ENCODE measurements at places on chromosomes 5 and 9.
A peak's percentile ranks its signal among the peaks of the same experiment; 100 is the strongest.

DNA sequence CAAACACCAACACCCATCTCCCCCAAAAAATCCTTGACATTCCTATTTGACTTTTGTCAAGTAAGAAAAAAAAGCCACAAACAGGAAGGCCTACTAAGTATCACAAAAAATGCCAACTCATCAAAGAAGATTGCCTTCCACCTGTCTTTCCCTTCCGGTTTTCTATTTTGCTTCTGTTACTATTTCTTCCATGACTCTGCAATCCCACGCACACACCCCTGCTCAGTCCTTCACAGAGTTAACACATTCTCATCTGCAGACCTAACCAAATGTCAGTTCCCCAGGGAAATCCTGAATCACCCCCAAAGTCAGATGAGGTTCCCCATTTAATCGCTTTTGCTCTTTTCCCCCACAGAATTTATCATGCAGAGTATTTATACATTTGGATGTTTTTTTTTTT is 15.1 kb downstream of the LPAR1 start:
- no peak for DNase-seq

- DNase-seq, result no peak
Measured at GRCh38 chr5:138305797-138306196, 25.8 kb downstream of the CDC25C start.

GRCh38 chr5:124961521-124961920 is 215.1 kb upstream of the ZNF608 start:
- DNase-seq, result no peak

- DNase-seq, result no peak
Measured at GRCh38 chr9:124514125-124514524, 6.9 kb upstream of the NR5A1 start.

- no peak for DNase-seq
Measured at GRCh38 chr5:94376672-94377345, 241.6 kb downstream of the KIAA0825 start.

GRCh38 chr5:95043234-95043633 is 241.7 kb downstream of the MCTP1 start:
- DNase-seq, result no peak

DNA sequence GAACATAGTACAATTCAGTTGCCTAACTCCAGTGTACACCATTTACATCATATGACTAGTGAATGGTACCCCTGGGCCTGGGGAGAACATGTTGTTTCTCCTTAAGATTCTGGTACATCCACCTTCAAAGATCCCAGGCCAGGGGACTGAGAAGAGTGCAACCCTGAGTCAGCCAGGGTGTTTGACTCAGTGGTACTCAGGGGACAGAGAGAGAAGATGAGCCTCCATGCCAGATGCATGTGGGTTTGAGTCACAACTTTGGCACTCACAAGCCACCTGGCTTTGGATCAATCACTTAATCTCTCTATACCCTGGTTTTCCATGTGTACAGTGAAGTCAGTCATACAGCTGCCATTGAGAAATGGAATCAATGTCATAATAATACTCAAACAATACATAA is 53.7 kb downstream of the MAP1B start:
- no peak for DNase-seq

- DNase-seq, result no peak
Measured at GRCh38 chr5:172791286-172791685, 20.3 kb upstream of the DUSP1 start.

DNA sequence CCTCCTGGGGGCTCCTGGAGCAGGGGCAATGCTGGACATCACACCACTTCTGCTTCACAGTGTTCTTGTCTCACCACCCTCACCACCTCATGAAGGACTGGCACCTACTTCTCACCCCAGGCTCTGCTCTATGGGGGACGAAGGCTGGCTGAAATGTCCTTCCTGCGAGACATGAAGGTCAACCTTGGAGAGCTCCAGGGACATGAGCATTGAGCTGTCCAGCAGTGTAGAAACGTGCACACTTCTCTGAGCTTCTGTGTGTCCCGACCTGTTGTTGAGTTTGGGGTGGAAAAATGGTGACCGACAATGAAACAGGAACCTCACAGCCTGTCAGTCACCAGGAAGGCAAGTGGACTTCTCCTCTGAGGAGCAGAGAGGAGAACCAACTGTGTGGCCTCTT is 68.6 kb upstream of the ADAMTS16 start:
- DNase-seq, result no peak

DNA sequence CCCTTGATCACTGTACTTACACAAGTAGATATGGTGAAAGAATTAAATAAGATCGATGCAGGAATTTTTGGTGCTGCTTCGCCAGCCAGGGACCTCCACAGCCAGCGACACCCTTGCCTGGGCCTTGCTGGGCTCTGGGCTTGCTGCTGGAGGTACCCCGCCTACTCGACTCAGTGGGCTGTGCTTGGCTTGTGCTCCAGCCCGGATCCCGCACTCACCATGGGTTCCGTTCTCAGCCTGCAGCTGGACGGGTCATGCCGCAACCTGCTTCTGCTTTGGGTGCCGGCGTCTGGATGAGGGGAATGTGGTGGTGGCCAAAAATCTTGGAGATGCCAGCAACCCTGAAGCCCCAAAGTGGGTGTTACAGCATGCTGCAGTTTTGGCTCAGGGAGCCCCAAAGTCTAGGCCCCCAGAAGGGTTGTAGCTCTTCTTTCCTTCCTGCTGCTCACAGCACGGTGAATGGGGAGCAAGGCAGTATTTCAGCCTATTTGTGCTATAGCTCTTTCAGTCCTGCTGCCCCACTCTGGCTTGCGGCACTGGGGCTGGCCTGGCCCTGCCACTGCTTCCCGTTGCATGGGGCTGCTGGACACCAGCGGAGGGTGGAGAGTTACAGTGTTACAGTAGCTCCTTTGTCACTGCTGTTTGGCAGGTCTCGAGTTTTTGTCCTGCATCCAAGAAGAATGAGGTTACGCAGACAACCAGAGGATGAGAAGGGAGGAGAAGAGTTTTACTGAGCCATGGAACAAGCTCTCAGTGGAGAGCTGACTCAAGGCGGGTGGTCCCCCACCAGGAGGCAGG is 48.0 kb downstream of the TARS1 start:
- no peak for DNase-seq

GRCh38 chr9:117300371-117301110 is 114.3 kb downstream of the ASTN2 start:
- no peak for DNase-seq

DNA sequence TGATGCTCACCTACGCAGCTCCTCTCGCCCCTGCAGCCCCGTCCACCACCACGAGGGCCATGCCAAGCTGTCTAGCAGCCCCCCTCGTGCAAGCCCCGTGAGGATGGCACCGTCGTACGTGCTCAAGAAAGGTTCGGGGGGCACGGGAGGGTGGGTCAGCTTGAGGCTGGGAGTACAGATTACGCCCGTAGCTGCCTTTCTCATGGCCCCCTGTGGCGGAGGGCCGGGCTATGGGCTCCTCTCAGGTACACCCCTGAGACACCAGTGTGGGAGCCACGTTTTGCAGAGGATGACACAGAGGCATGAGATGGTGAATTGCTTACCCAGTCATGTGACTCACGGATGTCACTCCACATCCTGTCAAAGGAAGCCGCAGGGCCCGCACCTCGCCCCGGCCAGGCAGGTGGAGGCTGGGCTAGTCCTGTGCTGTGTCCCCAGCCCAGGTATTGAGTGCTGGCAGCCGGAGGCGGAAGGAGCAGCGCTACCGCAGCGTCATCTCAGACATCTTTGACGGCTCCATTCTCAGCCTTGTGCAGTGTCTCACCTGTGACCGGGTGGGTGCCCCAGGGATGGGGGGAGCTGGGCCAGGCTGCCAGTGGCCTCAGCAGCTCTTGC is 33.7 kb downstream of the USP20 start:
- DNase-seq, result peak; percentile 20

DNA sequence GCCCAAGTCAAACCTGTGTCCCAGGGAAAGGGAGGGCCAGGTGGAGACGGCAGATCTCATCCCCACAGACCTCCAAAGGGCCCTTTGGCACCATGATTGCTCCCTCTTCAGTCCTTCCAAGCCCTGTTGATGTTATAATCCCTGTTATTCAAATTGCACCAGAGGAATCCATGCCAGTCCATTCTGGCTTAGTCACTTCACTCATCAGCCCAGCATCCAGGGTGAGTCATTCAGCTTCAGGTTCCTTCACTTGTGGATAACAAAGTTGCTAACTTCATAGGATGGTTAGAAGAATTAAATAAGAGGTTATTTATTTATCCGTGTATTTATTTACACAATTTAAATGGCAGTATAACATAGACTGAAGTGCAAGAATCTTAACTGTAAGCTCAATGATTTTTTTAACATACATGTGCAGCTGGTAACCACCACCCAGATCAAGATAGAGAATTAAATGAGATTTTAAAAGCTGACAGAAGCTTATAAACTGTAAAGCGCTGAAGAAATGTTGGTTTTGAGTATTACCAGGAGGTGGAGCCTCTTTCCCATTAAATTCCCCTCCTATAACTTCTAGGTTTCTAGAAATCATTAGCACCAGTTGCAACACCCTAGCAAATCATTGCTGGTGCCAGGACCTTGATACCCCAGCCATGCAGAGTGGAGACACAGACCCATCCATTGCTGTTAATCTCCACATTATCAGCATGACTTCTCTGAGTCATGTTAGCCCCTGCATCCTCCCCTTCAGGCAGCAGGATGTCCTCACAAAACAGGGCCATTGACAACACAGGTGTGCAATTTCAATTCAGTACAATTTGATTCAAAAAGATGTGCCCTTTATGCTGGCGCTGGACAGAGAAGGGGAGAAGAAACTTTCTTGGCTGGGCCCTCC is 77.4 kb downstream of the SEC61B start:
- no peak for DNase-seq

- DNase-seq, result no peak
Measured at GRCh38 chr5:68046445-68046844, 169.1 kb upstream of the PIK3R1 start.

GRCh38 chr5:150114773-150115408 is 28.5 kb upstream of the CSF1R start:
- DNase-seq, result no peak

DNA sequence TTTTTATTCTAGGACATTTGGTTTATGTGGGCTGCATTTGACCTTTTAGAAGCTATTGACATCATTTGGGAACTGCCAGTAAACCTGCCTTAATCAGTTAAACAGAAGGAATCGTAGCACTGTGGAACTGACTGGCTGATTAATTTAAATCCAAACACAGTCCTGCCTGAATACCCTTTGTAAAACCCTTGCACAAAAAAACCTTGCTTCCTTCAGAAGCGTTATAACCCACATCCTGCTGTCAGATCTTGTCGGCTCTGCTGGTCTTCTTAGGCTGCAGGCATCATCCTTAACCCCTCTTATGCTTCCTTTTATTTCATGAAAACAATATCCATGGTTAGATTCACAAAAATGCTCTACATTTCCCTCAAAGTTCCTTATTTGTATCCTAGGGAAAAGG is 46.3 kb downstream of the PAM start:
- no peak for DNase-seq

- peak; percentile 31 for DNase-seq
Measured at GRCh38 chr5:10489810-10490426, 48.2 kb downstream of the ROPN1L start.

GRCh38 chr9:81116340-81117137 is 572.8 kb downstream of the TLE1 start:
- DNase-seq, result no peak

DNA sequence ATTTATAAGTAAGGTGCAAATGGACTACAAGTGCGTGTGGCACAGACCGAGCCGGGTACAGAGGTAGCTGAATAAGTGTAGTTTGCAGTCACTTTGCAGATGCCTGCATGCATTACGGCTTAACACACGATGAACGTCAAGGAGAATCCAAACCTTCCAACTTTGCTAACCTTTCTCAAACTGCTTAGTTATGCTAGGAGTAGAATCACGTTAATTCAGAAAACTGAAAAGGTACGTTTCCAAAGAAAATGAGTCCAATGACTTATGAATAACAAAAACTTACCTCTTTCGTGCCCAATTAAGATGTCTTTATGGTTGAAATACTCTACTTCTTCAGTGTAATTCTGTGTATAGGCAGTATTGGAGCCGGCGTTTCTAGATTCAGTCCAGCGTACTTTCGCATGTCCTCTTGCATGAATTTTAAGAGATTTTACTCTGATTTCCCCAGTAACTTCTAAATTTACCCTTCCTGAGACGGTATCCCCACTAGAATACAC is 539 bp downstream of the ARRDC3 start:
- peak; percentile 17 for DNase-seq

GRCh38 chr5:104241046-104241445 is 678.5 kb upstream of the NUDT12 start:
- DNase-seq, result no peak

GRCh38 chr9:69443178-69443577 is 118.2 kb downstream of the ENTREP1 start:
- no peak for DNase-seq

- no peak for DNase-seq
Measured at GRCh38 chr5:91643797-91644196, 260.7 kb upstream of the ARRDC3 start.

- DNase-seq, result no peak
Measured at GRCh38 chr9:17422994-17423680, 155.7 kb upstream of the SH3GL2 start.

DNA sequence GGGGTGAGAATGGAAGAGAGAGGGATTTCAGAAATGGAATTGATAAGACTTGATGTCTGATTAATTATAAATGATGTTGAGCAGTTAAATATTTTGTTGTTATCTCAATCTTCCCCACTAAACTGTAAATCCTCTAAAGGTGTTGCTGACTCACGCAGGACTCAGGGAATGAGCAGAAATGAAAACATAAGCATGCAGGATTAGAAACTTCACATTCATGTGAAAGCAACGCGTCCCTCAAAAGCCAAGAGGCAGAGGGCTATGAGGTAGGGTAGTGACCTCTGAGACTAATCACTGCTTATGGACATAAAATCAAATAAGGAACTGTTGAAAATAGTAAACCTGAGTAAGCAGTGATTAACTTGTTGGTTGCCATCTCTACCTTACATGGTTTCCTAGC is 21.1 kb downstream of the ADAMTSL1 start:
- DNase-seq, result no peak

GRCh38 chr9:33099754-33100153 is 23.3 kb upstream of the SMU1 start:
- DNase-seq, result no peak

DNA sequence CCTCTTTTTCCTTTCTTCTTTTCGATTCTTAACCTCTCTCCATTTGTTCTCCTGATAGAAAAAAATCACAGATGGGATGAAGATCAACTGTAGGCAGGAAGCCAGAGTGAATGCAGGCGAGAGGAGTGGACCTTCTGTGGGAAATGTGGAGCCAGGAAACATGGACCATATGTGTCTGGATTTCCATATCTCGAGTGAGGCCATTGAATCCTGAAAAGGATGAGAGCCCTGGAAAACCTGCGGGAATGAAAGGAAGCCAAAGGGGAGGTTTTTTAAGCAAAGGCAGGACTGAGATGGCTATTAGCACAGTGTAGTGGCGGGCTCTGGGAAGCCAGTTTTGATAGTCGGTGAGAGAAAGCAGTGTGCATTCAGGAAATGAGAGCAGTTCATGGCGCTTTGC is 139.5 kb upstream of the C9orf72 start:
- DNase-seq, result no peak

DNA sequence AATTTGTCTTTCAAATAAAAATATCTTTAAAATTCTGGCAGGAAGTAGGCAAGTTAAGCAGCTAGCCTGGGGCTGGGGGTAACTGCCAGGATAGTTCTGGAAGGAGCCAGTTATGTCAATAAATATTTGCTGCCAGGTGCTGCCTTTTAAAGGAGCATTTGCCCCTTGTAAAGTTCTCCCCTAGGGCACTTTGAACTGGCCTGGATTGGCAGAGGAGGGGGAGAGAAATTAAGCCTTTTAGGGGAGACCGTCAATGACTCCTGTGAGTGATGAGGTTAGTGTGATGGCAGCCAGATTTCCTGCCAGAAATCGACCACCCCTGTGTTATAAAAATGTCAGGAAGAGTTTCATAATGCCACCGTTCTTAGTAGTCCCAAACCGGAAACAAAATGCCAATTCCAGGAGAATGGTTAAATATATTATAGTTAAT is 89.8 kb upstream of the ELL2 start:
- DNase-seq, result no peak

- DNase-seq, result no peak
Measured at GRCh38 chr5:84725946-84726570, 341.4 kb upstream of the EDIL3 start.
